ENCODE measurements at places on chromosomes 12 and 14.
A peak's percentile ranks its signal among the peaks of the same experiment; 100 is the strongest.

- no peak for DNase-seq
These were observed 187.0 kb downstream of the ADGRD1 start for GRCh38 chr12:131140697-131141096.

DNA sequence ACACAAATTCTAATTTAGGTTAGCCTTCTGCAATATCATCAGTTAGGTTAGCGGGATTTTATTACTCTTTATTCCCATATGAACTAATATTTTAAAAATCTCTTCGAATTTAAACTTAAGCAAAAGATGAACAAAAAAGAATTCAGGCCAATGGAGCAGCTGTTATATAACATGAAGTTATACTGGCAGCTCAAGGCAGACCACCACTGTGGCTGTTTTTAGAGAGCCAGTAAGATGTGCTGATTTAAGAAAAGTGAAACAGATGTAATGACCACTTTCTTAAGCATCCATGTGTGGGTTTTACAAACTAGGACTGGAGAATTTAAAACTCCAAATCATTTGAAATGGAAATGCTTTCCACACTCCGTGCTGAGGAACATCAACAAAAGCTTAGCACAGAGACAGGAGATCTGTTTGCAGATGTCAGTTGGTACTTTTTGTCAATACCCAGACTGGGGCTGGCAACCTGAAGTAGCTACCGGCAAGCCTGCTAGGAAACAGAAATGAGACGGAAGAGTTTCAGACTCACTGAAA, 164.9 kb downstream of the TTC7B start:
- DNase-seq, result no peak

DNA sequence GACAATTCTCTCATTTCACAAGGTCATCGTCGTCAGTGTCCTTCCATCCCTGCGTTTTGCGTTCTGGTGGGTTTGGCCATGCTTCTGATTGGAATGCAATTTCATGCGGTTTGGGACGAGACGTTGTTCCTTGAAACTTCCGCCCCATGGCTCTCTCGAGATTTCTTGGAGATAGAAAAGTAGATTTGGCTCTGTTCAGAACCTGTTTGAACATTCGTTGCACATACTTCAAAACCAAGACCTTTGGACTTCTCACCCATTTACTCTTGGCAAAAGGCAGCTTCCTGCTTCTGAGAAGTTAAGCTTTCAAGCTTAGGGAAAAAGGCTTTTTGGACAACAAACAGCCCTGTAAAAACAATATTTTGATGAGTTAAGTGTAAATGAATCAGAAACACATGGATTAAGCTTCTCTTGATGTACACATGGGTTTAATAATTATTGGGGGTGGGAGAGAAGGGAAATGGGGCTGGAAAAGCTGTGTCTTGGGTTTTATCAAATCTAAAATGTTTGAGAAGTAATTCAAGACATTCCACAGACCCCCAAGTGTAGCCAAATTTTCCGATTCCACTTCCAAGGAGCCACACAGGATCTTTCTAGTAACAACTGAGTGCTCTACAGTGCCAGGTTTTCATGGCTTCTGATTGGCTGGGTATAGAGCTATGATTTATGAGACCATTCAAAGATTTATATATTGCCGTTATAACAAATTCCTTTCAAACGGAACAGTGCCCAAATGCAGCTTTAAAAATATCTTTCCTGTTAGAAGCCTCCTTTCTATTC, 467.2 kb downstream of the MED13L start:
- DNase-seq, result no peak

DNA sequence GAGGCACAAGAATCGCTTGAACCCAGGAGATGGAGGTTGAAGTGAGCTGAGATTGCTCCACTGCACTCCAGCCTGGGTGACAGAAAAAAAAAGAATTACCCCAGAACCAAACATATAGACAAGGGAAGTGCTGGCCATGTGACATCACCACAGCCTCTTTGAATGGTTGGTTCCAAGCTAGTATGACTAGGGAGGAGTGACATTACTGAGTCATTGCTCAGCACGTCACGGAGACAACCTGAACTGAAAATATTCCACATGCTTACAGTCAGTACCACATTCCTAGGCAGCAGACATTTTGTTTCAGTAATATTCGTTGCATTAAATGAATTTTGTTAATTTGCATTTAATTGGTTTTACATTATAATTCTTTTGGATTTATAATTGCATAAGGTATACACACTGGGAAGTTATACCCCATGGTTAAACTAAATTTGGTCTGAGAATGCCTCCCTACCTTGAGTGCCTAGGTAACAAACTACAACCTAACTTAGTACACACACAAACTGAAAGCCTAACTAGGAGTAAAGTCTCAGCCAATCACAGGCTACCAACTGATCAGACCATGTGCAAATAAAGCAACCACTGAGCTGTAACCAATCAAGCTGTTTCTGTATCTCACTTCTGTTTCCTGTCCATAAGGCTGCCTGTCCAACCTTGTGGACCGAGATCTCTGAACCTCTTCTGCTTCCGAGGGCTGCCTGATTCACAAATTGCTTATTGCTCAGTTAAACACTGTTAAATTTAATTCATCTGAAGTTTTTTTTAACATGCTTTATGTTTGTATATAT, 164.4 kb downstream of the CAND1 start:
- DNase-seq, result peak; percentile 21

- DNase-seq, result no peak
These were observed 74.0 kb downstream of the PLEKHG3 start for GRCh38 chr14:64778104-64778754.

DNA sequence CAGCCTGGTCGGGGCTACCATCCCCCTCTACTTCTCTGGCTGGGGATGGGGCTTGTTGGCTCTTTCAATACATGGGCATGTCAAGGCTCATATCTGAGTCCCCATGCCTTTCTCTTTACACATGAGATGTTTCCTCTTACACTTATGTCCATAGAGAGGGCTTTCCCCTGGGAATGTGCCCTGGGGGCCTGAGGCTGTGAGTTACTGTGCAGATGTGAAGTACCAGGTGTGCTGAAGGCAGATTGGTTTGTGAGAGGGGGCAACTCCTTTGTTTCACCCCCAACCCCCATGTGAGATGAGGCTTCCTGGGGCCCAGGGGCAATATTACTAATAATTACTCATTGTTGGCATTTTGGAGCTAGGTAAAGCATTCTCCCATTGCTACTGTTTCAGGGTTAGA, 32.8 kb downstream of the NRXN3 start:
- DNase-seq, result no peak

GRCh38 chr14:33568935-33569579, 381.8 kb downstream of the EGLN3 start:
- DNase-seq, result no peak

DNA sequence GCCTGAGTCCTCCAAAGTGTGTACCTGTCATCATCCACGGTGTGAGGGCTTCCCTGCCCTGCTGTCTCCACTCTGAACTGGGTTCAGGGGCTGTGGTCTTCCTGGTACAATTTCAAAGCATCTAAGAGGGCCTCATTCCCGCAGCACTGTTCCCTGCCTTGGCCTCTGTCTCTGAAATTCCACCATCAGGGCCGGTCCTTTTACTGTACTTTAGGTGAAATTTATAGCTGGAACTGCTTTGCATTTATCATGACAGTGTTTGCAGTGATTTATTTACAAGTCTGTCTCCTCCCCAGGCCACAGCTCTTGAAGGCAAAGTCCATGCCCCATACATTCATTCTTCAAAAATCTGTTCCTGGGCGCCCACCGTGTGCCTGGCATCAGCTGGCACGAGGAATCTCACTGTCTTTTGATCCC, 36.9 kb upstream of the NCOR2 start:
- DNase-seq, result no peak

DNA sequence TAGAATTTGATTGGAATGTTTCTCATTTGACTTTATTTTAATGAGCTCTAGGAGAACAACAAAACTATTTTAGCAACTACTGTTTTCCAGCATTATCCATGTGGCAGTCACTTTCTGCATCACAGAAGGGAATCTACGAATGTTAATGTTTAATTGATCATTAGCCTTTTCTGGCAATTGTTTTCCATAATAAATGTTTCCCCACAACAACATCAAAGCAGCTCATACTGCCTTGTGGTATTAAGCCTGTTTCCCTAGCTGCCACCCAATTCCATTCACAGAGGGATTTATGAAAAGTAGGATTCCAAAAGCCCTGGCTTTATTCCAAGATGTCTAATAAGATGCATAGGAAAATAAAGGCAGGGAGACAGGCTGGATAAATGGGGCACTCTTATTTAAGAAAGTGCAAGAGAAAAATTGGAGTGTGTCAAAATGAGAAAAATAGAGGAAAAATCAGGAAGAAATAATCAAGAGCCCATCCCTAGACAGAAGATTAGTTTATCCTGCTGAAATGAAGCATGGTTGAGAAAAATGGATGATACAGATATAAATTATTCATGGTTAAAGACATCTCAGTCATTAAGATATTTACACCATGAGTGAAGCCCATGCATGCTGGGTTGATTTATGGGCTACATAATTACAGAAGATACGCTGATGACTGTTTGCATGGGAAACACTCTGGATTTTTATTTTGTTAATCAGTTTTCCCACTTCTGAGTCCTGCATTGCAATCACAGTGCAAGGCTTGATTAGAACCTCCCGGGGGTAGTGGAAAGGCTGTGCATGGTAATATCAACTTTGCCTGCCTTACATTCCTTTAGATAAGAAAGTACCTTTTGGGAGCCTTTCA, 180.3 kb downstream of the HELB start:
- no peak for DNase-seq

DNA sequence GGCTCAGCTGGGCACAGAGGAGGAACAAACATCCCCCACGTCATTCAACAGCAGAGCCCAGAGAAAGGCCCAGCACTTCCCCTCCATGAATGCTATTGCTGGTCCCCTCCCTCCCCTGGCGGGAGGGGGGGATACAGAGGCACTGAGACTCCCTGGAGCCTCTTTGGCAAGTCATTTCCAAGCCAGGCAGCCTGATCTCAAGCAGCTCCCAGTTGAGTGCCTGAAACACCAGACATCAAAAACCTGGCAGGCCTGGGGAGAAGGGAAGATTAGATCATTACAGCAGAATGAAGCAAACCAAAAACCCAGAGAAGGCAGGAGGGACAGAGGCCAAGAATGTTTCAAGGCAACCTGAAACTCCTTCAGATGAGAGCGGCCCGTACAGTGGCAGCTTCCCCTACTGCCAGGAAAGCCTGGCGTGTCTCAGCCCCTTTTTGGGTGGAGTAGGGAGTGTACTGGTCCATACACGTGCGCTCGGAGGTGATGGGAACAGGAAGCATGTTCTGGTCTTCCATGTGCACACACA, 92.1 kb downstream of the LRRC74A start:
- DNase-seq, result peak; percentile 70

DNA sequence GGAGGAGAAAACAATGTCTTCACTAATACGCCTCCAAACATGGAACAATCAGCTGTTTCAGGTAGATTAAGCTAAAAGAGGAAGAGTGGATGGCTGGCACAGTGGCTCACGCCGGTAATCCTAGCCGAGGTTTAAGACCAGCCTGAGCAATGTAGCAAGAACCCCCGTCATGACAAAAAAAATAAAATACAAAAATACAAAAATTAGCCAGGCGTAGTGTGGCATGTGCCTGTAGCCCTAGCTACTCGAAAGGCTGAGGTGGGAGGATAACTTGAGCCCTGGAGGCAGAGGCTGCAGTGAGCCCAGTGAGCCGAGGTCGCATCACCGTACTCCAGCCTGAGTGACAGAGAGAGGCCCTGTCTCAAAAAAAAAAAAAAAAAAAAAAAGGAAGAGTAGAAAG, 1.2 kb upstream of the MED13L start:
- no peak for DNase-seq

GRCh38 chr12:77559400-77560074, 271.2 kb upstream of the NAV3 start:
- DNase-seq, result no peak

- no peak for DNase-seq
These were observed 30.7 kb upstream of the STXBP6 start for GRCh38 chr14:25080682-25081081.

DNA sequence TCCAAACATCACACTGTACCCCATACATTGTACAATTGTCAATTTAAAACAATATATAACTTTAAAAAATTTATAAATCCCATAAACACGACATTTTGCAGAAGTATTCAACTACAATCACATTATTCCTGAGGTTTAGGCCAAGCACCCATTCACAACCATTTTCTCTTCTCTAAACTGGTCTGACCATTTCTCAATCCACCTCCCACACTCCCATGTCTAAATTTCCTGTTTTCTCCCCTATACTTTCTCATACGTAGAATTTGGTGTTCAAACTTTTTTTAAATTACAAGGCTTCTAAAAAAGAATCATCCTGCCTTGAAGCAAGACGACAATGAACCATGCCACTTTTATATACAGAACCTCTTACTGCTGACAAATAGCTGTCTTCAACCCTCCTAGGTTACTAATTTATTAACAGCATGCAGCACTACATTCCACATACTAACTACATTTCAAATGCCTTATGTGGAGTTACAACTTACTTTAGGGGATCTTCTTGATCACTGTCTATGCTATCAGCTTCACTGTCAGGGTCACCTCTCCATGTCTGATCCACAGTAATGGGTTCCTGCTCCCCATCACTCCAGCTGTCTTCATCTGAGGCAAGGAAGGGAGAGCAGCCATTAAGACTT, 3.4 kb downstream of the KANSL2 start:
- DNase-seq, result no peak

- no peak for DNase-seq
These were observed 38.3 kb upstream of the PRB2 start for GRCh38 chr12:11433664-11434063.

- no peak for DNase-seq
These were observed 276.5 kb downstream of the ZFP36L1 start for GRCh38 chr14:68516342-68516741.

DNA sequence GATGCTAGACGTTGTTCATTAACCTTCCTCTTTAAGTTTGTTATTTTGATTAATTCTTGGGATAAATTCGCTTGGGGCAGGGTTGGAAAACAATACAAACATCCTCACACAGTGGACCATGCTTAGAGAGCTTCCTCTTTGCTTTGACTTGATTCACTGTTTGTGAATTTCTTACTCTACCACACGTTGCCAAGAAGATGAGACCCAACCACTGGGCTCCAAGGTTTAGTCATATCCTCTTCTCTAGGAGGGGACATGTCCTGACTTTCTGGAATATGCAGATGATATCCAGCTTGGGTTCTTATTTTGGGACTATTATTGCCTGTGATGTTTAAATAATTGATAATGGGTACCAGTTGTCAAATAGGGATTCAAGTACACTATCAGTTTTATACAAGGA, 428.2 kb downstream of the ATP23 start:
- DNase-seq, result no peak

Data from hepatic stellate cell (primary cell).